Trophoblast cell (in vitro differentiated cells and primary cell): ENCODE measurements at places on chromosomes 6 and 20.

DNA sequence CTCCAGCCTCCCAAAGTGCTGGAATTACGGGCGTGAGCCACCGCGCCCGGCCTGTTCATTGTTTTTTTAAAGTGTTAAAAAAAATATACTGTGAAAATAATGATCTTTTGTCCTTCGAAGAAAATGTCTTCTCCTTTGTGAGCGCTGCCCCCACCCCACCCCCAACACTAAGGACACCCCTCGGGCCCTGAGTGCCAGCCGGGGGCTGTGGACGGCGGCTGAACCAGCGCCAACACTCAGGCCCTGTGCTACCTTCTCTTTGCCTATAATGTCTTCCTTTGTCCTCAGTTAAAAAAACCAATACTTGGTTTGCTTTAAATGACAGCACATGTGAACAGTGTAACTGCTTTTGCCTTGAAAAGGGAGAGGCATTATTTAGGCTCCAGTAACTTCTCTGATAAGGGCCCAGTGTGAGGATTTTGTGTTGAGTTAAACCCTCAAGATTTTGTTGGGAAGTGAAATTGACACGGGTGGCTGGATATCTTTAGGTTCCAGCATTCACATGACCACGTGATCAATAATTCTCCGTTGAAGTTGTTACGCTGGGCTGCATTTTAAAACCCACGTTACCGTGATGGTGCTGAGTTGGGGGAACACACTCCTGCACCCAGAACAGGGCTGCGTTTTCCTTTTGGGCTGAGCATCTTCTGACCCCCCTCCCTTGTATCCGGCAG, 9.5 kb upstream of the ADRM1 start:
- DNase-seq = no peak

- peak; percentile 43 for DNase-seq
Observed at GRCh38 chr6:33082702-33083101, 6.9 kb downstream of the HLA-DPB1 start.

- peak; percentile 77 for DNase-seq
Observed at GRCh38 chr6:28673787-28674671, 148.3 kb downstream of the GPX5 start.

GRCh38 chr20:57922706-57923105, 212.9 kb upstream of the PMEPA1 start:
- DNase-seq = no peak

DNA sequence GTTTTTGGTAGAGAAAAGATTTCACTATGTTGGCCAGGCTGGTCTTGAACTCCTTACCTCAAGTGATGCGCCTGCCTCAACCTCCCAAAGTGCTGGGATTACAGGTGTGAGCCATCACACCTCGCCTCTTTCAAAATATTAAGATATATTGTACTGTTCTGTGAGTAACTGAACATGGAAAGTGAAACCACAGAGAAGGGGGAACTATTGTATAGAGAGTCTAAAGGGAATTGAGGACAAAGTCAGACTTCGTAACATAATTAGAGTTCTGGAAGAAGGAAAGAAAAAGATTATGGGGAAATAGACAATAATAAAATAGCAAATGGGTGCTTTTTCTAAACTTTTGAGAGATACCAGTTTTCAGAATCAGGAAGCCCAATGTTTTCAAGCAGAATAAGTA, 17.4 kb upstream of the AKAP7 start:
- no peak for DNase-seq

DNA sequence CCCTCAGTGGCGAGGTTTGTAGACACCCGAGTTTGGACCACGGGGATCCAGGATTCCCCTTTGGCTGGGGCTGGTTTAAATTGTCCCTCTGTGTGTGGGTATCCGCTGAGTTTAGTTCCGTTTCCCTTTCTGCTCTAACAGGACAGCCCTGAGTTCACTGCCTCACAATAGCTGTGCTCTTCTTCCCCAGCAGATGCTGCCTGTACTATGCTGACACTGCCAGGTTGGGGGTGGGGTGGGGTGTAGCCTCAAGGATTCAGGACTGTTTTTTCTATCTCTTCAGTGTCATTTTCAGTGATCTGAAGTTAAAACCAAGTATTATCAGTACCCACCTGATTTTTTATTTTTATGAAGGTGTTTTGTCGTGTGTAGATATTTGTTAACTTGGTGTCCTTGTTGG, 655.0 kb downstream of the COL12A1 start:
- DNase-seq = no peak

DNA sequence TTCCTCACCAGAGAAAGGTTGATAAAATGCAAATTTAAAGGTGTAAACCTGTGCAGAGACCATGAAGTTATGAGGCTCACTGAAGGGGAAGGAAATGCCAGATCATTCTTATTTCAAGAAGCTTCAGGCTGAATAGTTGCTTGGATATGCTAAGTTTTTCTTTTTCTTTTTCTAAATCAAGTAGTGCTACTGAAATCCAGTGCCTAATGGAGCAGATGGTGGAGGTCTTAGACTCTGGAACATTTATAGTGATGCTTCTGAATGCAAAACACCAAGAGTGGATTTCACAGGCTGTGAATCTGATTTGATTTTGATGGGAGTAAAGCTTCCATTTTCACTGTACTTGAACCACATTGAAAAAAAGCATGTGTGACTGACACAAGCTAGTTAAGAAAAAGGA, 151.2 kb upstream of the BEND3 start:
- DNase-seq = no peak

DNA sequence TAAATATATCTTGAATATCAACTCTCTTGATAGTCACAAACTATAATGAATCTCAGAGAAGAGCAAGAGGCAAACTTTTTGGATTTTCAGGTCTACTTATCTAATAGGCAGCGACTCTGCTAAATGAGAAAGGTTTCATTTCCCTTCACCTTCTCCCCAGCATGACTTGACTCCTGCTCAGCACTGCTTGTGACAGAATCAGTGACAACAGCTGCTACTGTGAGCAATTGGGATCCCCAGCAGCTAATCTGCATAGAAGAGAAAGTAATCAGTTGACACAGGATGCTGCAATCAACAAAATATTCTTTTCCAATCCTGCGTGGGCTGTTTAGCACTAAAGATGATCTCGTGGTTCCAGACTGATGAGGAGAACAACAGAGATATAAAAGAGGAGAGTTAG, 205.5 kb downstream of the MMUT start:
- no peak for DNase-seq

GRCh38 chr6:43766964-43767461, 3.0 kb upstream of the VEGFA start:
- no peak for DNase-seq

DNA sequence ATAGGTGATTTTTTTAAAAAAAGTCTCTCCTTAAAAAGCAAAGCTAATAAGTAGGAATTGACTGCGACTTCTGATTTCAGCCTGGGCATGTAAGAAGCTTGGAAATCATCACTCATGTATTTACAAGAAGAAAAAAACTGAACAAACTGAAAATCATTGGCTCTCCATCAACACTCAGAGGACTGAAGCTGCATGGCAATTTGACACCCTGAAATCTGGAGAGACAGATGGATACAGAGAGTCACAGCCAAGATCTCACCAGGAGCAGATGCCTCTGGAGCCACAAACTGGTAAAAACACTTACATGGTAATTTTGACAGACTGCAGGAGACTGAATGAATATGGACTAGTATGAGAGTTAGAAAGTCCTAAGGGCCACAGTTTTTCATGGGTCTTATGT, 191.2 kb upstream of the TCF21 start:
- no peak for DNase-seq

DNA sequence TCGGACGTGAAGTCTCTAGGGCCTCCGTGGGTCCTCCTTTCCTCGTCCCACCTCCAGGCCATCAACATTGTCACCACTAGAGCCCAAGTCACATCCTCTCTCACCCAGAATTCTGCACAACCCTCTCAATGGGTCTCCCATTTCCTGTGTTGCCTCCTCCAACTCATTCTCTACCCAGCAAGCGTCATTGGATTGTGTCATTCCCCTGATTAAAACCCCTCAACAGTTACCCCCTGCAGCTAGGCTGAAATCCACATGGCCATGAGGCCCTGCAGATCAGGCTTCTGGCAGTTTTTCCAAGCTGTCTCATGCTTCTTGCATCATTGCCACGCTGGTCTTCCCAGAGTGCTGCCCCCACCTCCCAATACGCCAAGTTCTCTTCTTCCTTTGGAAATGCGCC, 12.9 kb upstream of the FAM210B start:
- no peak for DNase-seq

DNA sequence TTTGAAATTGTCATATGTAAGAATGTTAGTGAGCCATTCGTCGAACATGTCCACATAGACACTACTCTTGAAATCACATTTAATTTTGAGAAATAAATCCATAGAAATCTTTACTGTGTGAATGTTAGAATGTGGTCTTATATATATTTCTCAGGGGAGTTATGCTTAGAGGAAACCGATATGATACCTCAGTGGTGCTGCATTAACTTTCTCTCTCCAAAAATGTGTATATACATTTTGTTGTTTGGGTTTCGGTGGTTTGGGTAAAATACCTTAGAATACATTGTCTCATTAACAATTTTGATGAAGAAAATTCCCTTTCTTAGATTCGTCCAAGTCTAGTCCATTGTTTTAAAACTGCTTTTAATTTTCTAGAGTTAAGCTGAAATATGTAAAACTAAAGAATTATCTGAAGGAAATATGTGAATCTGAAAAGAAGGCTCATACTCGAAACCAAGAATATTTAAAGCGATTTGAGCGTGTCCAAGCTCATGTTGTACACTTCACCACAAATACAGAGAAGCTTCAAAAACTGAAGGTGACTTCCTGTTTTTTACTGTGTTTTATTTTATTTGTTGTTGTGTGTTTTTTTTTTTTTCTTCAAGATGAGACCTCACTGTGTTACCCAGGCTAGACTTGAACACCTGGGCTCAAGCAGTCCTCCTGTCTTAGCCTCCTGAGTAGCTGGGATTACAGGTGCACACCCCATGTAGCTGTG, 10.3 kb downstream of the KIZ start:
- DNase-seq = no peak

DNA sequence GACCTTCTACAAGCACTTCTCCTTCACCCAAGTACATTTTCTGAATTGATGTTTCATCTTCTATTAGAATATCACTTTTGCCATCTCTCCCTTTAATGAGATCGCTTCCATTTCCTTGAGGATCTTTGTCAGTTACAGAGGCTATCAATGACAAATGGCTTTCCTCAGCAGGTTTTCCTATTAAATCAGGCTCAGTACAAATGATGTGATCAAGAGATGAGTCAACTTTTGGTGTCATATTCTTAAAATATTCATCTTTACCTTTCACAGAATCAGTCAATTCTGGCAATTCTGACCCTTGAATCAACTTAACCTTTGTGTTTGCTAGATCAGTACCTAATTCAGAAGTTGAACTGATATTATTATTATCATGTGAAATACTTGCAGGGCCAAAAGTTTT, 37.3 kb downstream of the DST start:
- no peak for DNase-seq

DNA sequence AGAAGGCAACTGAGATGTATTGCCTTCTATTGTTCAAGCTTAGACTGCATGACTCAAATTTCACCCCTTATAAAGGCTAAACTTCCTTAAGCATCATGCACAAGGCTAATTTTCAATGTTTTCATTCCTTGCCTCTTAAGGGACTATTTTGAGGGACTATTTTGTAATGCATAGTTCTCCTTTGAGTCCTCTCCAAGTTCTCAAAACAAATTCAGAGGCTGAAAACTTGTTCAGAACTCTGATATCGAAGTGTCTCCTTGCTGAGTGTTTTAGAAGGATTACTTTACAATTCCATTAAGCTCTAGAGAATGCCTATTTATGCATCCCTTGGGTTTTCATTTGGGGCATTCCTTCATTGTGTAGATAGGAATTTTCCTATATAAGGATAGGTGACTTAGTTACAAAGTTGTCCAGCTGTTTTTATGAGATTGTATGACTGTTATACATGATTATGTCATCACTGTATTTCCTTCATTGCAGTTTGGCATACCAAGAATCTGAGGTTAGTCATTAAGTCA, 41.7 kb downstream of the COL19A1 start:
- DNase-seq = no peak

GRCh38 chr6:37277001-37277409, 19.1 kb upstream of the TMEM217 start:
- DNase-seq = peak; percentile 19

DNA sequence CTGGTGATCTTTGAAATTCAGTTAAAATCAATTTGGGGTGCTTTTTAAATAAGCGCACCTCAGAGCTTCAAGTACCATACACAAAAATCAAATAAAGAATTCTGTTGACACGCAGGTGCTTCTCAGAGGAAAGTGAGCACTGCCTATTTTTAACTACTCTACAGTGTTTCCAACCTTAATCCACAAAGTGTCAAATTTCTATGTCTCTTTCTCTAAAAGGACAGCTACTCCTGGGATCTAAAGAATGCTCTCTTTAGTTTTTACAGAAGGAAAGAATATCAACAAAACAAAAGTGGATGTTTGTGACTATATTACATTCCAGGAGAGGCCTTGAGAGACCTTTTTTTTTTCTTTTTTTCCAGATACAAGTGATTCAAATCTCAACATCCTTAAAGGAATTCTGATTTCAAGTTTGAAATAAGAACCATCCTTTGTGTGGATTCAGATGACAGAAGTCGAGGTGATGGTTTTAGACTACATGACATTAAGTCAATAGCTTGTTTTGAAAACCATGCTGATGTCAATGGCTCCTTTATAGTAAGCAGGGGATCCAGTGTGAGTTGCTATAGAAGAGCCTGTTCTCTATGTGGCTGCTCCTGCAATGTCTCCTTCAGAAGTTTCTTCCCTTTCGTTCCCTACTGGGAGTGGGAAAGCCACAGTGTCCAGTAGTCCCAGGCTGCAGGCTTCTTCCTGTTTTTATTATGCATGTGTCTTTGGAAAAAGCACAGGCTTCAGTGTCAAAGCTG, 67.2 kb upstream of the DEFB112 start:
- no peak for DNase-seq

- no peak for DNase-seq
Observed at GRCh38 chr20:53480913-53481312, 112.7 kb downstream of the ZNF217 start.

DNA sequence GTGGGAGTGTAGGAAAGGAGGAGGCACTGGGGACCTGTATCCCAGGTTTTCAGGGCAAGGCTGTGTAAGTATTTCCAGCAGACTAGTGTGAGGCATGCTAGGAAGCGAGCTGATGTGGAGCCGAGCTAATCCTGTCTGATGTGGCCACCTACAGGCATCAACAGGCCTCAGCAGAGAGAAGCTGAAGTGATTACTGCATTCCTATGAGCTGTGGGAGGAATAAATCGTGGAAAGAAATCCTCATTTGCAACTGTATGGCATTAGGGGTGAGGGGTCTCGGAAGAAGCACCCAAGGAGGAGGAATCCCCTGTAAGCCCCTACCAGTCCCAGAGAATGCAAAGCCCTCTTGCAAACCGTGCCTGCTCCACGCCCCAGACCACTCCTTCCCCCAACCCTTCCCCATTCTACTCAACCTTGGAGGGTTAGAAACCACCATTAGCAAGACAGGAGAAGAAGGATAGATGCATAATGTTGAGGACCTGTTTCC, 41.6 kb downstream of the C6orf15 start:
- peak; percentile 13 for DNase-seq

DNA sequence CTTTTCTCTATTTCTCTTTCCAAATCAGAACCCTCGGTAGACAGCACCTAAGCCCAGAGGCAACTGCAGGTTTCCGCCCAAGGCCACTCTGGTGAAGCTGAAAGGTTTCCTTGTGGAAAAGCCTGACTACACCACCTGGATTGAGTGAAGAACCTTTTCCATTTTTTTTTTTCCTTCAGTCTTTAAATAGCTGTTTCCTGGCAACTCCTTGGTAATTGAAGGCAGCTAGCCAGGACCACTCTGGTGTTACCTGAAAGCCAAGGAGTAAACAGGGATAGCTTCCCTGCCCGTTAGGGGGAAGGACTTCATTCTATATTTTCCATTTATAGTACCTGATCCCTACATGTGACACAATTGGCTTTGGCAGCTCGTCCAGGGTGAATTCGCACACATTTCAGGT, 1238.4 kb downstream of the GRIK2 start:
- DNase-seq = no peak

GRCh38 chr6:169487579-169488436, 214.0 kb downstream of the WDR27 start:
- no peak for DNase-seq
